Amniotic stem cell (primary cell): ENCODE measurements at places on chromosomes 4 and X.

DNA sequence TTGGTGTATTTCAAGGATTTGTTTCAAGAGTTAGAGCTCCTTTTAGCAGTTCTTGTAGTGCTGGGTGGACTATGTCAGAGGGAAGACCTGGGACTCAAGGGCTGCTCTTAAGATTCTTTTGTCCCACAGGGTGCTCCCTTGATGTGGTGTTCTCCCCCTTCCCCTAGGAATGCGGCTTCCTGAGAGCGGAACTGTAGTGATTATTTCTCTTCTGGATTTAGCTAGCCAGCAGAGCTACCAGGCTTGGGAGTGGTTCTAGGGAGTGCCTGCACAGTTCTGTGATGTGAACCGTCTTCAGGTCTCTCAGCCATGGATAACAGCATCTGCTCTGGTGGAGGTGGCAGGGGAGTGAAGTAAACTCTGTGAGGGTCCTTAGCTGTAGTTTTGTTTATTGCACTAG lies 336.8 kb downstream of the FSTL5 start:
- no peak for DNase-seq

- DNase-seq: no peak
Observed at GRCh38 chr4:55604996-55605395, 13.0 kb upstream of the PDCL2 start.

DNA sequence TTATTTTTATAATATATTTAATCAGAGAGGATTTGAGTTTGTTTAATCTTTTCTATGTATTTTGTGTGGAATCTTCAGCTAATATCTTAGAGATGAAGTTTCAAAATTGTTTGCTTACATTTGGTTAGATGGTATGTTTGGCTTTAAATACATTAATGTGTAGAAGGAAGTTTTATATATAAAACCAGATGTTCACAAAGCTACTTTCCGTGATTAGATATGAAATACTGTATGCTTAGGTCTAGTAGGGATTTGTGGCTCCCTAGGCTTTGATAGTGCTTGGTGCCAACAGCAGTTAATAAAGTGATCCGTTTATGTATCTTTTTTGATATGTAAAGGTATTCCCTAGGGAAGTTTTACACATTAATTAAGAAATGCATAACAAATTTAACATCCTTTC lies 223.0 kb downstream of the ARHGAP10 start:
- DNase-seq: no peak

GRCh38 chrX:70042399-70043371 lies 7.1 kb downstream of the AWAT2 start:
- no peak for DNase-seq

- DNase-seq: no peak
Observed at GRCh38 chrX:18997916-18998315, 14.0 kb upstream of the PHKA2 start.

DNA sequence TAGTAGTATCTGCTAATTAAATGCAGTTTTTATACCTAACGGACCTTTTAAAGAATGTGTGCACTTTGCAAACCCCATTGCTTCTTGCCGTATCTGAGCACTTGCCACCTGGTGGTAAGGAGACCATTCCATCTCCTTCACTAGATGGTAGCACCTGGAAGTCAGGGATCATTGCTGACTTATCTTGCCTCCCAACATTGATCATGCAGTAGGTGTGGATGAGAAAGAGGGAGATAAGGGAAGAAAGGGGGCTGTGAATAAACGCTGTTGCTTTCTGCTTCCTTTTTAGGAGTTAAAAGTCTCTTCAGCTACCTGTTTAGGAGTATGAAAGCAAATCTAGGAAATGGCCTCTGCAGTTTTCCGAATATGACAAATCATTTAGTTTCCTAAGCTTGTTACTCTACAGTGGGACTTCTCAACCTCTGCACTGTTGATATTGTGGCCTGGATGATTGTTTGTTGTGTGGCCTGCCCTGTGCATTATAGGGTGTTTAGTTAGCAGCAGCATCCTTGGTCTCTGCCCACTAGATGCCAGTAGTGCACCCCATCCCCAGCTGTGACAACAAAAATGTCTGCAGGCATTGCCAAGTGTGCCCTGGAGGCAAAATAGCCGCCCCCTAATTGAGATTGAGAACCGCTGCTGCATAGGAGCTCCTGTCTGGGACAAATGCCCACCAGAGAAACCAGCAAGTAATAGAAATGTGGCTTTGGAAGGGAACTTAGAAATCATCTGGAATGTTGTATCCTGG lies 38.8 kb downstream of the GAB1 start:
- DNase-seq: no peak

- DNase-seq: no peak
Observed at GRCh38 chr4:93157986-93158385, 670.6 kb upstream of the ATOH1 start.

- DNase-seq: no peak
Observed at GRCh38 chrX:119272882-119273419, 36.9 kb downstream of the PGRMC1 start.

GRCh38 chr4:120826449-120826848 lies 96.1 kb downstream of the PRDM5 start:
- no peak for DNase-seq

DNA sequence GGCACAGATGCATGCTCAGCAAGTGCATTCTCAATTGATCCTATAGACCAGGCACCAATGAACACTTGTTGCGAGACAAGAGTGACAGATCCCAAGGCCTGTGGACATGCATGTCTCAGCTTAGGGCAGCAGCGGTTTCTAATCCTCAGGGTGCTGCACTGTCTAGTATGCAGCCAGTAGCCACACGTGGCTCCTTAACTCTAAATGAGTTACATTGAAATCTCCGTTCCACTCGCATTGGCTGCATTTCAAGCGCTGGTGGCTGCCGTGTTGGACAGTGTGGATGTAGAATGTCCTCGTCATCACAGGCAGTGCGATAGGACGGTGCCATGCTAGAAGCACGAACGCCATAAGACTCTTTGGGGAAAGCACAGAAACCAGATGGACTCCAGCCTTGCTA lies 24.0 kb upstream of the AFAP1 start:
- DNase-seq: no peak

GRCh38 chrX:9880237-9880636 lies 86.9 kb upstream of the CLDN34 start:
- no peak for DNase-seq

GRCh38 chr4:118981171-118981838 lies 92.7 kb downstream of the SYNPO2 start:
- DNase-seq: no peak

GRCh38 chr4:127643791-127644190 lies 11.0 kb downstream of the INTU start:
- no peak for DNase-seq

DNA sequence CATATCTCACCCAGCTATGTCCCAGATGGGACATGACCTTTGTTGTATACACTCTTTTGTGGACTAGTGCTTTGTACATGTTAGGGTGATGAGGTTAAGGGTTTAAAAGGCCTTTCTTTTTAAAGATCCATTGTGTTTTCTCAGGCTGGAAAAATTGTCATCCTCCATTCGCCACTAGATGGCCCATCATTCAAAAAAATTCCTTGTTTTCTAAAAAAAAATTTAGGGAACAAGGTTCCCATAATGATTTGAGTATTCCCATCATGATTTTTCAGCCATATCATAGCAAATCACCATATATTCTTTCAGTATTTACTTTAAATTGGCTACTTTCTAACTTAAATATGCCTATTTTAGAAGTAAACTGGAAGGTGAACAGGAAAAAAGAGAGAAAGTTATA lies 91.9 kb upstream of the TMEM164 start:
- DNase-seq: no peak

GRCh38 chr4:108037884-108038283 lies 48.2 kb downstream of the HADH start:
- no peak for DNase-seq

- DNase-seq: no peak
Observed at GRCh38 chrX:107760304-107761077, 15.1 kb downstream of the TSC22D3 start.

DNA sequence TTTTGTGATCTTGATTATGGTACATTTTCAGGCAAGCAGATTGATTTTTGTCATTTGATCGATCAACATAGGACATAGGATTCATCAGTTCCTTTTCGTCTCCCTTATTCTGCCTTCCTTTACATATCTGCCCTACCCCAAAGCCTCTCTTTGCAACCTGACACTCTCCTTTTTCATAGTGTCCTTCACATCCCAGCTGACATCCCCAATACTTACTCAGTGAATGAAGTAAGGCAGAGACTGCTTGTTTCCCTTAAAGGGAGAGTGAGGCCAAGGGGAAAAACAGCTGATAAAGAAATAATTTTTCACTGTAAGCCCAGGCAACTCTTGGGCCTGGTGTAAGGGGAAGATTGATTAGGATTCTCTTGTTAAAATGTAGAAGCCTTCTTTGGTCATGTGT lies 69.8 kb downstream of the GBA3 start:
- DNase-seq: no peak

DNA sequence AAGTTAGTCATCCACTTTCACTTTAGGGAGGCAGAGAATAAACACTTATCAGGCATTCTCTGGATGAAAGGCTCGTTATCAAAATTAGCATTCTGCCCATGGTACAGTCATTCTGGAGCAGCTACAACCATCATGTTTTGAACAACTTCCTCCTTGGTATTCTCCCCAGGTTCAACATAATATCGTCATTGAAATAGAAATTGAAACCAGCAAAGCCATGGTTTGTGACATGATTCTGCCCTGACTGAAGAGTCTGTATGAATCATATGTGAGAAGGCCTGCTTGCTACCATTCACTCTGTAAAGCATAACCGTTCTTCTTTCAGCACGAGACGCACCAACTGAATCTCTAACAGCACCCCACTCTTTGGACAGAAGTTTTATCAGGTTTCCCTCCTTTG lies 127.5 kb upstream of the RADX start:
- no peak for DNase-seq

DNA sequence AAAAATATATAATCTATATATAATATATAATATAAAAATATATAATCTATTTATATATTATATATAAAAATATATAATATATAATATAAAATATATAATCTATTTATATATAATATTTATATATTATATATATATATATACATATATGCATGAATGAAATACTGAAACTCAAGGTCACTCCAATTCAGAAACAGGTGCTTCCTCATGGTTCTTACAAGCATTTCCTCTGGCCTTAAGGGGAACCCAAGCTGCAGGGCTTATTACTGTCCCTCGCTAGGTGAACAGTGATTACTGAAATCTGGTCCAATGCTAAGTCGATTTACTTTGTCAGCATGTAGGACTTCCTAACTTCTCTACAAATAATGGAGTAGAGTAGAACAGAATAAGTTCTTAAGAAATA lies 174.3 kb downstream of the GPM6A start:
- DNase-seq: no peak

DNA sequence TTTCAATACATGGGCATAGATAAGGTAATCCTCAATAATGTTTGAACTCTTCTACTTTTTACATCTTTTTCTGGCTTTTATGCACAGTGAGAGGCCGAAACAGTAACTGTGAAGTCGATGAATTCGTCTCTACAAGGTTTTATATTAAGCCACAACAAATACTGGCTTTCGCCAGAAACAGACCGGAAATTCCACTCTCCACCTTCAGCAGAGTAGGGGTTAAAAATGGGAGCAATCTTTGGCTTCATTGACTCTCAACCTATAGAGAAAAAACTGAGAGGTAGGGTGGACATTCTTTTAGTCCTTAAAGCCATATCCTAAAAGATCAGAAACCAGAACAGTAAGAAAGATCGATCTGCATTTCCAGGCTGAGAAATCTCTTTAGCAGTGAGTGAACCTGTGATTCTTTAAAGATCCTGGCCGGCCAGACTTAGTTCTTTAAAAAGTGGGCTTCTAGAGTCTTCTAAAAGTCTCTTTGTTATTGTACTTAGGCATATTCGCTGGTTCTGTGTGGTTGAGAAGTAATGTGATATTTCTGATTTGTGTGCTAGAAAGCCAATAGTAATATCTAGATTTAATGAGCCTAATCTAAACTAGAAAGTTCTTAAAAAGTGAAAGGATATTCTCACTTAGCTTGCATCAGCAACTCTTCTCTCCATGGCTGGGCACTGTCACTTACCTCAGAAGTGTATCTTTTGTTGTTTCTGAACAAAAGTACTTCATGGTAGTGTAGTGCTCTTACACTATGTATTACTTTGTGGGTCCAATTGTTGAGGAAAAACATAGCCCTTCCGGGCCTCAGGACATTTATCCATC lies 2.0 kb downstream of the HSPA4L start:
- DNase-seq: no peak

DNA sequence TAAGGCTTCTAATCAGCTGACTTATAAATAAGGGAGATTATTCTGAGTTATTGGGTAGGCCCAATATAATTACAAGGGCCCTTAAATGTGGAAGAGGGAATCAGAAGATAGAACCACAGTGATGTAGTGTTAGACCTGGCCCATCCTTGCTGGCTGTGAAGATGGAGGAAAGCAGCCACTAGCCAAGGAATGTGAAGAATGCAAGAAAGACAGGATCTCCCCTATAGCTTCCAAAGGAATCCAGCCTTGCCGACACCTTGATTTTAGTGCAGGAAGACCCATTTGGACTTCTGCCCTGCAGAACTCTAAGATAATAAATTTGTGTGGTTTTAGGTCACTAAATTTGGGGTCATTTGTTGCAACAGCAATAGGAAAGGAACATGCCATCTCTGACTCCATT lies 150.6 kb downstream of the SPATA18 start:
- DNase-seq: no peak

DNA sequence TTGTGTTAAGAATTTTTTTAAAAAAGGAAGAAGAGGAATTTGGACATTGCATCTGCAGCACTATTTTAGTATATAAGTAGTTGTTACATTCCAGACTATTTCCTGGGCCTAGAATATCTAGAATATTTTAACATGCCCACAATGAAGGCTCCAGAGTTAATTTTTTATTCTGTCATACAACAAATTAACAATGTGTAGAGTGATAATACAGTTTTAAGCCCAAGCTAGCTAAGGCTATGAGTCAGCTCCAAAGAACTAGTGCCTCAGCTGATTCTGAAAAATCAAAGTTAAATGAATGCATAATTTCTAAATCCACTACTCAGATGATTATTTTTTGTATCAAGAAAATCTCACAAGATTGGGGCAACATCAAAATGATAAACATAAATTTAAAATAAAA lies 231.4 kb downstream of the PRDM5 start:
- no peak for DNase-seq

GRCh38 chr4:6172093-6172926 lies 28.0 kb downstream of the JAKMIP1 start:
- no peak for DNase-seq

GRCh38 chrX:79082899-79083298 lies 61.6 kb upstream of the GPR174 start:
- no peak for DNase-seq

GRCh38 chr4:129994715-129995114 lies 898.8 kb downstream of the C4orf33 start:
- DNase-seq: no peak

DNA sequence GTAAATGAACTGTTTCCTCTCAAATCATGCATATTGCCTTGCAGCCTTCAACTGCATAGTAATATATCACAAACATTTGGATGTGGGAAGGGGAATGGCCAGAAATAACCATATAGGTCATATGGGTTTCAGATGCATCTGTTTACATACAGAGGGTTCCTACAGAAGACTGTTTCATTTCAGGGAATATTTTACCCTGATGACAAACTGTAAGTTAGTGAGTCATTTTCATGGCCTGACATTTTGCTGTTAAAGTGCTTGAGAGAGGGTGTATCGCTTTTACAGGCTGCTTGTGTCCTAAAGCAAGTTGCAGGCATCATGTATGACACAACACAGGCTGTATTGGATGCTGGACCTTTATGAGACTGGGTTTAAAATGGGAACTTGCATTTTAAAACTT lies 25.5 kb upstream of the AMOT start:
- no peak for DNase-seq
